Type B pancreatic cell (in vitro differentiated cells): ENCODE measurements at places on chromosomes 7 and 10. TPM values are rescaled to one million over a fixed set of nuclear protein-coding genes. Genes with fewer than 3 reads are reported as not detected.

GRCh38 chr10:22489467-22489866, 144.2 kb downstream of the SPAG6 start:
- H3K36me3 ChIP-seq: no peaks in the 10 kb centered on the region
- H3K27ac ChIP-seq: no peak overlapping the region
- DNase-seq: no peak
- H3K27me3 ChIP-seq: peaks cover 27% of the 10 kb centered on the region
- peaks cover 7% of the 10 kb centered on the region for H3K4me1 ChIP-seq
- no peak overlapping the region for H3K4me3 ChIP-seq

GRCh38 chr7:130153211-130153908, 51.8 kb downstream of the TMEM209 start:
- no peak overlapping the region for H3K4me3 ChIP-seq
- H3K4me1 ChIP-seq: no peaks in the 10 kb centered on the region
- H3K27me3 ChIP-seq: no peaks in the 10 kb centered on the region
- no peak overlapping the region for H3K27ac ChIP-seq

DNA sequence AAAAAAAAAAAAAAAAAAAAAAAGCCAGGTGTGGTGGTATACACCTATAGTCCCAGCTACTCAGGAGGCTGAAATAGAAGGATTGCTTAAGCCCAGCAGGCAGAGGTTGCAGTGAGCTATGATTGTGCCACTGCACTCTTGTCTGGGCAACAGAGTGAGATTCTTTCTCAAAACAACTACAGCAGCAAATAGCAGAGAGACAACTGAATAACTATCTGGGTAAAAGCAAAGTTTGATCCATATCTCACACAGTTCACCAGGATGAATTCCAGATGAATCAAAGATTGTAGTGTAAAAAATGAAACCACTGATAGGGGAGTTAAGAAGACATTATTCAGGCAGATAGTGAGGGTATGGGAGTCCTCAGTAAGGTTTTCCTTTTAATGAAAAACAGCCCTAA, 11.4 kb upstream of the NUB1 start:
- no peak overlapping the region for H3K4me3 ChIP-seq
- no peaks in the 10 kb centered on the region for H3K4me1 ChIP-seq
- peaks cover 10% of the 10 kb centered on the region for H3K27me3 ChIP-seq
- no peak for DNase-seq
- no peak overlapping the region for H3K27ac ChIP-seq

Gene C10orf53
- total RNA-seq: not detected in 2 replicates
